ENCODE measurements at places on chromosomes 6 and 20.

DNA sequence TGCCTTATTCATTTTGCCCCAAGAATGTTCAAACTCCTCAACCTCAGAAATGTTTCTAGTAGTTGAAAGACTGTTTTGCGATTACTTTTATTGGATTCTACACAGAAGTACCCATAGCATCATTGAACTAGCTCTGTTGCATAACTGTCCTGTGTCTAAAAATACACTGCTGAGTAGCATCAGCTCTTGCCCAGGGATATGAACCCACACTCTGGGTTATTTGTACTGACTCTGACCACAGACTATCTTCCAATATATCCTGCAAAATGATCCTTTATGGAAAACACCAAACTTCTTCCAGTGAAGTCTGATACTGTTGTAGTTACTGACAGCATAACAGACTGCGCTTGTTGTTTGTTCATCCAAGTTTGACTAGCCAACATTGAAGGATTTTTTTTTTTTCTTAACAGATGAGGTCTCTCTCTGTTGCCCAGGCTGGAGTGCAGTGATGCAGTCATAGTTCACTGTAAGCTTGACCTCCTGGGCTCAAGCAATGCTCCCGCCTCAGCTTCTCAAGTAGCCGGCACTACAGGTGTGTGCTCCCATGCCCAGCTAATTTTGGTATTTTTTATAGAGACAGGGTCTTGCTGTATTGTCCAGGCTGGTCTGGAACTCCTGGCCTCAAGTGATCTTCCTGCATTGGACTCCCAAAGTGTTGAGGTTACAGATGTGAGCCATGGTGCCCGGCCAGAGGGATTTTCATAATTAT is 49.9 kb downstream of the TULP4 start:
- DNase-seq: no peak

GRCh38 chr6:52373151-52373690 is 11.3 kb downstream of the PAQR8 start:
- no peak for DNase-seq

DNA sequence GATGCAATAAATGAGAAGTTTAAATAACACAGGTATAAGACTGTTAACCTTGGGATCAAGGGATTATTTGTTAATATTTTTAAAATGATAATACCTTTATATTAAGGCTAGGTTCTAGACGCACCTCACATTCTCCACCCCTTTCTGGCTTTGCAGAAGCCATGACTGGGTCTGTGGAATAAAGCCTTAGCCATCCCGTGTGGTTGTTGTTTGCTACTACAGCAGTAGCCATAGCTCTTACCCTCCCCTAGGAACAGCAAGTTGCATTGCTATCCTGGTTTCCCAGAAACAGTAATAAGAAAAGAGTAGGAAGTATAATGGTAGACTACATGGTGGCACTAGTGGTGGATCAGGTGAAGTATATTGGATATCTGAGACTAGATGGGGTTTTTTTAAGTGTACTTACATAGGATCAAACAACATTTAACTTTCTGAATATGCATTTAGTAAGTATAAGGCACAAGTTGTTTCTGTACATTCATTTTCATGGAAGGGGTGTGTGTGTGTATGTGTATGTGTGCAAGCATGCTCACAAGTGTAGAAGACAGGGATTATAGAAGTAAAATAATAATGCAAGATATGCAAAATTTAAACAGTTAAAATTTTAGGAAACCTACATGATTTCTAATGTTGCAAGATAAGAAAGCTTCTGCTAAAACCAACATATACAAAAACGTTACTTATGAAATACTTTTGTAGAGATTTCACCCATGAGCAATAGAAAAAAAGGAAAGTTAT is 384.2 kb downstream of the PRKN start:
- no peak for DNase-seq

DNA sequence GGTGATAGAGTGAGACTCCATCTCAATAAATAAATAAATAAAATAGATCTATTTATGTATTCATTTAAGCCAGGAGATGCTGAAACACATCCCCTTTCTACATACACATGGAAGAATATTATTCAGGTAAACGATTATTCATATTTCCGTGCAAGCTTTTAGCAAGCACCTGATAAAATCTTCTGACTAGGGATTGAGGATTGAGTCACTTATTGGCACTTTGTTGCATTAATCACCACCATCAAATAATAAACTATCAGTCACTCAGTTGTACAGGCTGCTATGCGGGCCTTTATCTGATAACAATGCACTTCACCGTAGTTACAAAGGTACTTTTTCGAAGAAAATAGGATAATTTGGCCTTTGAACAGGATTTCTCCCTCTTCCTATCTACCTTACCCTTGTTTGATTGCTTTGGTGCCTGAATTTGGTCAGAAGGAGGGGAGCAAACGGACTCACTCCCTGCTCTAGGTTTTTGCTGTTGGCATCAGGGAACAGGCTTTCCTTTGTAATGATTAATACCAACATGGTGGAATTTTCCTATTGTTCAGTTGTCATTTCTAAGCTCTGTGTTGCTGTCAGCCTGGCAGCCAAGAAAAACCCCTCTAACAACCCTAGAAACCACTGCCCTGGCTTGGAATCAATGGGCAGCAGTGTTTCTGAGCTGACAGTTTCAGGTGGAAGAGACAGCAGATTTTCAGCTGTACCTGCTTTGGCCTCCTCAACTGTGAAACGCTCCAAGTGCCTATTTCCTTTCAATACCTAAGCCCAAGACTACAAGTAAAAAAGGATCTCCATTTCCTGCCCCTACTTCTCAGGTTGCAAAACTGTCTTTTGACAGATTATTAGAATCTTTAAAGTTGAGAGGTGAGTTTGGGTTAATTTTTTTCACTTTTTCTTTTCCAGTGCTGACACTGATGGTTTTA is 63.0 kb downstream of the MYB start:
- no peak for DNase-seq

DNA sequence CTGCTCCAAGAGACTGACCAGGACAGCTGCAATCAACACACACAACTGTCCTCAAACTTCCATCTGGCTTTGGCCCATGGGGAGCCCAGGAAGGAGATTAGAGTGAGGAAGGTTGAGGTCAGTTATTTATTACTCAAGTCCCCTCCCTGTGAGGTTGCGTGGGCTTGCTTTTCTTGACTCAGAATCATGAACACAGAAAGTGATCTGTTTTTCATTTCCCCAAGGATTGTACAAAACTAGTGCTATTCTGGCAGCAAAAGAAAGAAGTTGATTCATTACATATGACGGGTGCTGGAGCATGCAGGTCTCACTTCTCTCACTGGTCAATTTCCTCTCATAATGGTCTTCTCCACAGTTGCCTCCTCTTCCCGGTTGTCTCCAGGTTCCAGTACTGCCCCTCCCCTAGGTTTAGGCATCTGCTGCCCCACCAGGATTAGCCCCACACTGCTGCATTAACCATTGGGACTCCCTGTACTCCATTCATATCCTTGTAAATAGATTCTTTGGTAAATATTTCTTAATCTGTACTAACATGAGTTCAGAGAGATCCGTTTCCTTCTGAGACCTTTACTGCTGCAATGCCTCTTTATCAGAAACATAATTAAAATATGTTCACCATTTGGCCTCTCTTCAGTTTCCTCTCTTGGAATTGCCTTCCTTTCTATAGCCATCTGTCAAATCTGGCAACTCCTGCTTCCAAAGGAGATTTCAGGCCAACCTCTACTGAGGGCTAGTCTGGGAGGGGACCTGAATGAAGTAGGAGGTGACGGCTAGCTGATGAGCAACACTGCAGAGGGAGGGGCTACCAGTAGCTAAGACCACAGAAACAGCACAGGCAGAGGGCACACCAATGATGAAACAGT is 888.8 kb downstream of the QKI start:
- no peak for DNase-seq

GRCh38 chr6:14190191-14190928 is 72.8 kb downstream of the CD83 start:
- DNase-seq: no peak

GRCh38 chr6:36131511-36132245 is 1.4 kb downstream of the MAPK13 start:
- DNase-seq: peak; percentile 67
